ENCODE measurements at places on chromosomes 1 and 21.

DNA sequence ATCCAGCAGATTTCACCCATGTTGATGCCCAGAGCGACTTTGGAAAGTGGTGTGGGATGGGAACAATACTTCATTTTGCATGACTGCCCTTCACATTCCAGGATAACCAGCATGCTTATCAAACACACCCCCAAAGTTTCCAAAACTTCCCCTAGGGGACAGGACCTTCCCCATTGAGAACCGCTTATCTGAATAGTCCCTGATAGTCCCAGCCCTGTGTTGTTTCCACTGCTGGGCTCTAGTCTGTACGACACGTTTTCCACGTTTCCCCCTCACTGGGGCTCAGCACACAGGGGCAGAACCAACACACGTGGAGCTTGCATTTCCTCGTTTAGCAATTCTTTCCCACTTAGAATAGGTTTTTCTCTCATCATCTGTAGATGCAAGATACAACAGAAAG is 61.0 kb downstream of the BACE2 start:
- DNase-seq, result no peak

DNA sequence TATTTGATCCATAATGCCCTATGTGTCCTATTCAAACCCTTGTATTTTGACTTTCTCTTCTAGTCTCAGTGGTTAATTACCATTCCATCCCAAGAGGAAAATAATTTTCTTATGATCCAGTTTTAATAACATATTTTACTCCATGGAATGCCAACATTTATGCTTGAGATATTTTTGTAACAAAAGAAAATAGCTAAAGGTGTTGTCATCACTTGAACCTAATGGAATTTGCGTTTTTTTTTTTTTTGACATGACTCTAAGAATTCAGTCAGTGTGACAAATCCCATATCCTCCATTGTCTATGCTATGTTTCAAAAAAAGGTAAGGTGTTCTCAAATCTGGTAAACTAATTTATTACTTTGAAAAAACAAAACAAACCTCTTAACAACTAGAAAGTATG is 324.1 kb upstream of the ADAMTS5 start:
- DNase-seq, result no peak

DNA sequence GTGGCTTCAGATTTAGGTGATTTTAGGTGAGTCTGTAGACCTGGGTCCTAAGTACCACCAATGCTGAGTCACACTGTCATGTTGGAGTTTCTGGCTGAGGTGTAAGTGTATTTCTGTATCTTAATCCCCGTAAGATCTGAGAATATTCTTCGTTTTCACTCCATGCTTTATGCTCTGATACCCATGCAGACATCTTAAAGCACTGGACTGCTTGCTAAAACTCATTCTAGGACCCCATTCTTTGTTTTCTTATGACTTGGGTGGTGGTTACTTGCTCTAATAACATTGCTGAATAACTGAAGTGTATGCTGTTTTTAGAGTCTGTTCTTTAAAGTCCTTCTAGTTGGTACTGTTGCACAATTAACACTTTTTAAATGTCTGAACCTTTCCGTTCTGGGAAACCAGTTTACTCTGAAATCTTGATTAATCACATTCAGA is 36.6 kb downstream of the CDC42 start:
- no peak for DNase-seq

GRCh38 chr1:228988664-228989063 is 253.4 kb downstream of the RHOU start:
- DNase-seq, result no peak

GRCh38 chr1:46166521-46167462 is 8.1 kb upstream of the TSPAN1 start:
- DNase-seq, result peak; percentile 17

DNA sequence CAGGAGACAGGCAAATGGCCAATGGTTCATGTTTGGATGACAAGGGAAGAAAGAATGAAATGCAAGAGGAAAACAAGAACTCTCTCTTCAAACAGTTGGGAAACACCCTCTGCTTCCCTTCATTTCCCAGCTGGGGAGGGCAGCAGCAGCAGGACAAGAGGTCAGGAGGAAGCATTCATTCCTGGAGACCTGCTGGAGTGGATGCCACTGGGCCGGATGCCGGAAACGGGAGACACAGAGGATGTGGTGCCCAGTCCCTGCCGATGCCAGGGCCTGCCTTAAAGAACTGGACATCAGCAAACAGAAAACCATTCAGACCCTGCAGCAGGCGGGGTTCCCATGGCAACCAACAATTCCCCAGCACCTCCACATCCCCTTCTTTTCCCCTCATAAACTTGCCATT is 102.3 kb upstream of the ZNF648 start:
- DNase-seq, result no peak

- no peak for DNase-seq
Measured at GRCh38 chr21:35367553-35367952, 318.5 kb upstream of the RUNX1 start.

Measured in stimulated activated CD8-positive, alpha-beta memory T cell treated with anti-CD3 and anti-CD28 coated beads, Interleukin-7, amount 100 ng/mL, for 4 hours (primary cell).